T-helper 2 cell (primary cell): ENCODE measurements at places on chromosomes 11 and 22.

GRCh38 chr22:40685406-40685805 is 6.1 kb downstream of the MCHR1 start:
- DNase-seq: peak; percentile 21

- no peak for DNase-seq
These were observed 32.8 kb downstream of the OSBPL5 start for GRCh38 chr11:3132271-3132781.

GRCh38 chr22:47101321-47101885 is 339.0 kb downstream of the TBC1D22A start:
- DNase-seq: no peak

- no peak for DNase-seq
These were observed 573.6 kb downstream of the INSC start for GRCh38 chr11:15688351-15688792.

- DNase-seq: no peak
These were observed 90.4 kb downstream of the CWC15 start for GRCh38 chr11:94882931-94883330.

GRCh38 chr22:45817745-45818423 is 146.2 kb downstream of the ATXN10 start:
- no peak for DNase-seq

GRCh38 chr22:25626624-25626990 is 62.1 kb downstream of the GRK3 start:
- DNase-seq: peak; percentile 45
